ENCODE measurements at places on chromosomes 7 and 10. TPM values are rescaled to one million over a fixed set of nuclear protein-coding genes. Genes with fewer than 3 reads are reported as not detected.

The SUPV3L1 gene
- total RNA-seq = 48.9 TPM

The CWF19L1 gene
- 31.9 TPM for total RNA-seq

The REEP3 gene
- total RNA-seq = 23.3 TPM

The FBXO24 gene
- not detected for total RNA-seq

The C10orf53 gene
- not detected for total RNA-seq

The TMEM184A gene
- total RNA-seq = not detected

The AGR2 gene
- 0.67 TPM for total RNA-seq

The ATRNL1 gene
- 1.5 TPM for total RNA-seq

- no peak overlapping the region for H3K27ac ChIP-seq
- peaks cover 13% of the 10 kb centered on the region for H3K4me1 ChIP-seq
- no peaks in the 10 kb centered on the region for H3K27me3 ChIP-seq
- no peak overlapping the region for H3K4me3 ChIP-seq
Observed at GRCh38 chr7:6158424-6159096, 113.9 kb downstream of the CYTH3 start.

DNA sequence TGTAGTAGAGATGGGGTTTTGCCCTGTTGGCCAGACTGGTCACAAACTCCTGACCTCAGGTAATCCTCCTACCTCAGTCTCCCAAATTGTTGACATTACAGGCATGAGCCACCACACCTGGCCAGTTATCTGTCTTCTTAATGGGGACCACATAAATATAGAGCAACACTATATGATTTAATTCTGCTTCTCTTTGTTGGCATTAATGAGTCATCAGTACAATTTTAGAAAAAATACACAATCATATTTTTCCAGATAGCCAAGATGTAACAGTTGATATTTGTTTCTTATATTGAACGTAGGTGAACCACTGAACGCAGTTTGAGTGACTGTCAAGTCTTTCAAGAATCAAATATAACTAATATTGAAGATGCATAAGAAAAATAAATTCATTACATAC lies 48.5 kb downstream of the LCOR start:
- no peak overlapping the region for H3K4me3 ChIP-seq
- H3K4me1 ChIP-seq = no peaks in the 10 kb centered on the region
- no peaks in the 10 kb centered on the region for H3K36me3 ChIP-seq
- no peaks in the 10 kb centered on the region for H3K27me3 ChIP-seq

DNA sequence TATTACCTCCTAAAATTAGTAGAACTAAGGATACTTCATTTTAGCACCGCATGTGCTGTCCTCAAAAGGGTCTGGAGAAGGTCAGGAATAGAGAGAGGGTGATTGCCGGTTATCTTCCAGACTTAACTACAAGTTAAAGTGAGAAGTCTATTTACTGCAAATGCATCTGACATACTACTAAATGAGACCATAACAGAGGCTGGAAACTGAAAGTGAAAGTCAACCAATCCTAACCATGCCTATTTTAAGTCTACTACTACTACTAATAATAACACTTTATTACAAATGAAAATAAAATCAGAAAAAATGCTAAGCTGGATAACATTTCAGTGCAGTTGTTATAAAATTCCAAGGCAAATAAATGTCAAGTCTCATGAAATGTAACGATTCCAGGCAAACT lies 244.7 kb downstream of the KIF20B start:
- no peak overlapping the region for H3K4me3 ChIP-seq
- H3K27me3 ChIP-seq = 0 out of 2 replicates have a peak, but pooled peaks cover 2% of the 10 kb centered on the region
- DNase-seq = no peak
- no peaks in the 10 kb centered on the region for H3K36me3 ChIP-seq
- no peak overlapping the region for H3K27ac ChIP-seq
- no peaks in the 10 kb centered on the region for H3K4me1 ChIP-seq

- no peak for DNase-seq
- H3K27ac ChIP-seq = no peak overlapping the region
- H3K4me3 ChIP-seq = no peak overlapping the region
- no peaks in the 10 kb centered on the region for H3K4me1 ChIP-seq
- H3K27me3 ChIP-seq = peaks cover 1% of the 10 kb centered on the region
- no peaks in the 10 kb centered on the region for H3K36me3 ChIP-seq
Observed at GRCh38 chr7:142503036-142503435, 245.2 kb upstream of the PRSS58 start.

DNA sequence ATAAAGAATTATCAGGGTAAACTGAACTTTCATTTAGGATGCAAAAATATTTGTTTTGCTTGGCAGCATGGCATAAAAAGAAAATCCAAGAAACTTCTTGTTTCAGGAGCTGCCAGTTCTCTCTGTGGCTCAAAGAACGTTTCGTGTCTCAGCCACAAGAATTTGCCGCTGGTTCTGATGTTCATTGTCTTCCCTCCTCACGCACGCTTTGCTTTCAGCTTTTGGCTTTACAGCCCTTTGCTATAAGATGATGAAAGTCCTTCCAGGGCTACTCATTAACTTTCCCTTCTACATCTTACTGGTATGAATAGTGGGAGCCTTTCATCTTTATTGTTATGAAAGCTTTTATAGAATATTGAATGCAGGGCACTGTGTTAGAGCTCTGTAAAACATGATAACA lies 124.7 kb downstream of the BICC1 start:
- no peaks in the 10 kb centered on the region for H3K36me3 ChIP-seq
- no peak overlapping the region for H3K4me3 ChIP-seq
- no peak overlapping the region for H3K27ac ChIP-seq
- no peak for DNase-seq
- no peaks in the 10 kb centered on the region for H3K27me3 ChIP-seq

- no peak overlapping the region for H3K4me3 ChIP-seq
- H3K27ac ChIP-seq = no peak overlapping the region
- H3K27me3 ChIP-seq = no peaks in the 10 kb centered on the region
- H3K4me1 ChIP-seq = no peaks in the 10 kb centered on the region
- no peak for DNase-seq
- H3K36me3 ChIP-seq = no peaks in the 10 kb centered on the region
Observed at GRCh38 chr10:8927705-8928104, 873.2 kb downstream of the GATA3 start.

- H3K36me3 ChIP-seq = peaks cover 2% of the 10 kb centered on the region
- no peaks in the 10 kb centered on the region for H3K27me3 ChIP-seq
- H3K4me3 ChIP-seq = peak overlapping the region; percentile 91
Observed at GRCh38 chr7:150405584-150406311, 26.6 kb downstream of the ZNF775 start.

GRCh38 chr7:113491305-113491704 lies 373.0 kb upstream of the SMIM30 start:
- no peak overlapping the region for H3K4me3 ChIP-seq
- H3K4me1 ChIP-seq = no peaks in the 10 kb centered on the region
- no peaks in the 10 kb centered on the region for H3K36me3 ChIP-seq

- no peaks in the 10 kb centered on the region for H3K27me3 ChIP-seq
- no peaks in the 10 kb centered on the region for H3K36me3 ChIP-seq
- no peak overlapping the region for H3K27ac ChIP-seq
- no peak for DNase-seq
- H3K4me1 ChIP-seq = peaks cover 22% of the 10 kb centered on the region
Observed at GRCh38 chr7:86950944-86951343, 108.5 kb downstream of the ELAPOR2 start.

GRCh38 chr10:81876253-81877077 lies 1.5 kb downstream of the NRG3 start:
- H3K4me1 ChIP-seq = no peaks in the 10 kb centered on the region
- no peak overlapping the region for H3K27ac ChIP-seq
- H3K27me3 ChIP-seq = peaks cover 2% of the 10 kb centered on the region
- DNase-seq = no peak
- no peak overlapping the region for H3K4me3 ChIP-seq
- H3K36me3 ChIP-seq = no peaks in the 10 kb centered on the region

- no peaks in the 10 kb centered on the region for H3K27me3 ChIP-seq
- DNase-seq = no peak
- no peak overlapping the region for H3K27ac ChIP-seq
- no peaks in the 10 kb centered on the region for H3K36me3 ChIP-seq
- H3K4me1 ChIP-seq = no peaks in the 10 kb centered on the region
- H3K4me3 ChIP-seq = no peak overlapping the region
Observed at GRCh38 chr7:16089191-16089590, 332.1 kb downstream of the CRPPA start.

DNA sequence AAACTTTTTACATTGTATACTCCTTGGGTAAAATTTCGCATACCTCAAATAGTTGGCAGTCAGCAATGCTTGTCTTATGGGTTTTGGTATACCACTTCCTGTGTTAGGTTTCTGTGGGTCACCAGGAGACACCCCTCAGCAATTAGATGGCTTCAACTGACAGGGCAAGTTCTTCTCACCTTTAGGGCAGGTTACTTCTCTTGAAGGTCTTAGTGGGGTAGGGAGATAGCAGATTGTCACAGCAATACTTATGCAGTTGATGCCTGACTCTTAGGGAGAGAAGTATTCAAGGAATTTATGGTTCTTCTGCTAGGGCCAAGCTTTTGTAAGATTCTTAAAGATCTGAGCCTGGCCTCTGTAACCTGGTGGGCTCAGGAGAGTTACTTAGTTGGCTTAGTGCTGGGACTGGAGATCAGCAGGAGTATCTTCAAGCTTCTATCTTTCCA lies 42.9 kb downstream of the MKLN1 start:
- no peak overlapping the region for H3K27ac ChIP-seq
- H3K4me1 ChIP-seq = peaks cover 10% of the 10 kb centered on the region

GRCh38 chr7:116493449-116493848 lies 6.1 kb upstream of the CAV2 start:
- no peak overlapping the region for H3K27ac ChIP-seq
- H3K36me3 ChIP-seq = no peaks in the 10 kb centered on the region
- H3K27me3 ChIP-seq = no peaks in the 10 kb centered on the region
- H3K4me3 ChIP-seq = no peak overlapping the region
- H3K4me1 ChIP-seq = no peaks in the 10 kb centered on the region

DNA sequence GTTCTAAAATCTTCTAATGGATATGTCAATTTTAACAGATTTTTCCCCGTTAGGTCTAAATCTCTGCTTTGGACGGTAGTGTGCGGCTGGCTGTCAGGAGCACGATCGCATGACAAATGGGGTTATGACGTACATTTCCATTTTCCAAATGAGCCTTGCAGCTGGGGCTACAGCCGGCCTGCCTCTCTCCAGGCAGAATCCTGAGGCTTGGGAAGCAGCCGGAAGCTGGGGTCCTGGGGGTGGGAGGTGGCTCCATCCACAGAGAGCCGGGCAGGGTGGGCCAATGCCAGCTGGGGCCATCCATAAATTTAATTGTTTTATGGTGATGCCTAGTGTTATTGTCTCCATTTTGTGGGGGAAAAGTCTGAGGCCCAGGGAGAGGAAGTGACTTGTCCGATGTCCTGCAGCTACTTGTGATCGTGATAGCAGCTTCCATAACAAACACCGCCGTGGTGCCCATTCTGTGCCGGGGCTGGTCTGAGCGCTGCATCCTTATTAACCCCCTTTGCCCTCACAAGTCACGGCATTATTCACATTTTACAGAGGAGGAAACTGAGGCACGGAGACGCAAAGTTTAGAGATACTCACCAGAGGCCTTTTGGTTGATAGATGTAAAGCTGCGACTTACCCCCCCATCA lies 53.0 kb upstream of the EBF3 start:
- no peaks in the 10 kb centered on the region for H3K4me1 ChIP-seq
- no peak overlapping the region for H3K27ac ChIP-seq
- H3K4me3 ChIP-seq = no peak overlapping the region

Data from GM12878 (cell line).